ENCODE measurements at places on chromosomes 12 and 14.

DNA sequence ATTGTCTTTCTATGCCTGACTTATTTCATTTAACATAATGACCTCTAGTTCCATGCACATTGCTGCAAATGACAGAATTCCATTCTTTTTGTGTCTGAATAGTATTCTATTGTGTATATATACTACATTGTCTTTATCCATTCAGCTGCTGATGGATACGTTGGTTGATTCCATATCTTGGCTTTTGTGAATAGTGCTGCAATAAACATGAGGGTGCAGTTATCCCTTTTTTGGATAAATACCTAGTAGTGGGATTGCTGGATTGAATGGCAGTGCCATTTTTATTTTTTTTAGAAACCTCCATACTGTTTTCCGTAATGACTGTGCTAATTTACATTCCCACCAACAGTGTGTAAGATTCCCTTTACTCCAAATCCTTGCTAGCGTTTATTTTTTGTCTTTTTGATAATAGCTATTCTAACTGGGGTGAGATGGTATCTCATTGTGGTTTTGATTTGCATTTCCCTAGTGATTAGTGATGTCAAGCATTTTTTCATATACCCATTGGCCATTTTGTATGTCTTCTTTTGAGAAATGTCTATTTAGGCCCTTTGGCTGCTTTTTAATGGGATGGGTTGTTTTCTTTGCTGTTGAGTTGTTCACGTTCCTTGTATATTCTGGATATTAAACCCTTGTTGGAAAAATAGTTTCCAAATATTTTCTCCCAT is 2.3 kb downstream of the OAS2 start:
- no peak for DNase-seq

DNA sequence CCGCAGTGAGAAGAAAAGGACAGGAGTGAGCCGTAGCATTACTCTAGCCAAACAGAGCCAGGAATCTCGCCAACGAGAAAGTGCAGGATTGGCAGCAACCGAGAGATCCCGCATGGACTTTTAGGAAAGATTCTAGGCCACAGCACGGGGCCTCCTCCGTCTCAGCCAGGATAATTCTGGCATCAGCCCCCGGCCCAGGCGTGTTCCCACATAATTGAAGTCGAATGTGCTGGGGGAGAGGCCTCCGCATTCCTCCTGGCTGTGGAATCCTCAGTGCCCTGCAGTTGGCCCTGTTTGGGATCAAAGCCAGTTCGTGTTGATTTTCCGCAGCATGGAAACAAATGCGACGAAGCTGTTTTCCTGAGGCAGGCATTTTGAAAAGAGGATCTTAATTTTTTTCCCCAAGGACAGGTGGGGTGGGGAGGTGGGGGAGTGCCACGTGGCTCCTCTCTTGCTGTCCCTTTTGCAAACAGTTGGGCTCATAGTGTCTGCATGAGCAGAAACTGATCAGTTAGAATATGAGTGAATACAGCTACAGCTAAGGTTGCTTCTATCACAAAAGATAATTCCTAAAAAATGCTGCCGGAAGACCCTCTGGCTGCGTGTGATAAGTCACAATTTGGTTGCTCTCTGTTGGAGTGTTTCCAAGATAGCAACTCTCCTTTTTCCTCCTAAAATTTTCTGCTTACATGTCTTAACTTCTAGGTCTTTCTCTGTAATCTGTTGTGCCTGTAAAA is 37.3 kb upstream of the ATXN2 start:
- no peak for DNase-seq

GRCh38 chr12:80745851-80746505 is 29.3 kb downstream of the MYF5 start:
- no peak for DNase-seq

DNA sequence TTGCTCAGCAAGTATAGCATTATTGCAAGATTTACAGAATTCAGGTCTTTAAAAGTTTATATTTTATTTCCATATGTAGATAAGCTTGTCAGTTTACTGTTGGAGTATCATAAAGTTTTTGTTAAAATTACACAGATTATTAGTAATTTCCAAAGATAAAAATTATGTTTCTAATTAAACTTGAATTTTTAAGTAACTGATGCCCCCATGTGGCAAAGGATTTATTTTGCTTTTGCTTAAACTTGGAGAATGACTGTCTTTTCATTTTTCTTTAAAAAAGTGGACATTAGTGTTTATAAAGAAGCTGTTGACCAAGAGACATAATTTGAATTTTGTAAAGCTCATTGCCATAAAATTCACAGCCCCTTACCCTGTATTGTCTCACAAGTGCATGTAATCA is 45.8 kb downstream of the ETNK1 start:
- DNase-seq, result no peak

DNA sequence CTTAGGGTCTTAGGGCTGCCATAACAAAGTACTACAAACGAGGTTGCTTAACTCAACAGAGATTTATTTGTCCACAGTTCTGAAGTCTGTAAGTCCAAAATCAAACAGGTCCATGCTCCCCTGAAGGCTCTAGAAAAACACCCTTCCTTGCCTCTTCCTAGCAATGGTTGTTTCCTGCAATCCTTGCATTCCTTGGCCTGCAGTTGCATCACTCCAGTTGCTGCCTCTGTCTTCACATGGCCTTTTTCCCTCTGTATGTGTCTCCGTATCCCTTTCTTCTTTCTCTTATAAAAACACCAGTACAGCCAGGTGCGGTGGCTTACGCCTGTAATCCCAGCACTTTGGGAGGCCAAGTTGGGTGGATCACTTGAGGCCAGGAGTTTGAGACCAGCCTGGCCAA is 17.4 kb downstream of the KCNMB4 start:
- DNase-seq, result no peak
